Bronchus fibroblast of lung (primary cell): ENCODE measurements at places on chromosomes 11 and 22. TPM values are rescaled to one million over a fixed set of nuclear protein-coding genes. Genes with fewer than 3 reads are reported as not detected.

Gene FDXACB1
- 2.9 and 3.4 TPM in 2 replicates for total RNA-seq

Gene MALAT1
- total RNA-seq, result 477 and 585 TPM in 2 replicates

Gene MMP11
- 4.5 and 5.4 TPM in 2 replicates for total RNA-seq

Gene PNPLA3
- 10.4 and 10.7 TPM in 2 replicates for total RNA-seq
